CD4-positive, alpha-beta T cell treated with Interleukin-6 at 100 ng/mL for 8 hours (primary cell): ENCODE measurements at places on chromosomes 5 and 9.

DNA sequence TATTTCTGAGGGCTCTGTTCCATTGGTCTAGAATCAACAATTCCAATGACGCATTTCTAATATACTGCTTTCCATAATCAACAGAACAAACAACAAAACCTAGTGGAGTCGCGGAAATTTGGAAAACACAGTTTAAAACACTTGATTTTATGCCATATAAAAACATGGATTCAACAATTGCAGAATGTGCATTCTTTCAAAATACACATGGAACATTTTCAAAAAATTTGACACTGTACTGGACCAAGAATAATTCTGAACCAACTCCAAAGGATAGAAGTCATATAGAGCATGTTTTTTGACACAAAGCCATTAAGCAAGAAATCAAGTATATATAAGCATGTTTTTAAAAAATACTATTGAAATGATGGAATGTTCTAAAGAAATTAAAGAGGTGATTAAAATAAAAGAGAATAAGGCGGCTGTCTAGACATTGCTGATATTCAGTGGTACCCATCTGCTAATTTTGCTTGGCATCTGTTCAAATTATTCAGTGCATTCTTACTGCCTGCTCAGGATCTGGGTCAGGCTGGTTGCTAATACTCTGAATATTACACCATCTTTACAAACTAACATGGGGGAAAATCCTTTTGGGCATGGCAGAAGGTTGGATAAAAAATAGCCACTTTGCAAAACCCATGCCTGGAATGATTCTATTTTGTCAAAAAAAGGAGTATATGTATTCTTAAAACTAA, 221.3 kb downstream of the NPR3 start:
- no peak for DNase-seq

- no peak for DNase-seq
These were observed 9.3 kb upstream of the OR13F1 start for GRCh38 chr9:104494808-104495207.

DNA sequence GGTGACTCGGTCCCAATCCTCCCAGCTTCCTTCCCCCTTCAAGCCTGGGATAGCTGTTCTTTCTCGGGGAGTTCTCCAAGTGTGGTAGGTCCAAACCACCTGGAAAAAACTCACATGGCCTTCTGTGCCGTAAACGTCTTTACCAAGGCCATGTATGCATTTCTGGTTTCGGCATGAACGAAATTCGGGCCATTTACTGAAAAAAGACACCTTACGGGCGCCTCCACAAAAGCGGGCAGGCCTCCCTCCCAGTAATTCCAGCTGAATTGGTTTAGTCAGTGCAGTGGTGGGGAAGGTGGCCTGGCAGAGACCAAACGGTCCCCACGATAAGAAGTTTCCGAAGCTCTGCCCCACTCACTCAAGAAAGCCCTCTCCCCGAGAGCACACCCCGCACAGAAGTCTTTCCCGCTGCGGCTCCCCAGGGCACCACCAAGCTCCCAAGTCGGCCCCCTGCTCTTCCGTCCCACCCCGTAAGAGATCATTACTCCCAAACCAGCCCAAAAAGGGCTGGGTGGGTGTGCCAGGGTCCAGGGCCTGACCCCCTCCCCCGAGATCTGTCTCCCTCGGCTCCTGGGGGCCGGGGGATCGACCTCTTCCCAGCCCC, 86.3 kb upstream of the MELK start:
- no peak for DNase-seq

DNA sequence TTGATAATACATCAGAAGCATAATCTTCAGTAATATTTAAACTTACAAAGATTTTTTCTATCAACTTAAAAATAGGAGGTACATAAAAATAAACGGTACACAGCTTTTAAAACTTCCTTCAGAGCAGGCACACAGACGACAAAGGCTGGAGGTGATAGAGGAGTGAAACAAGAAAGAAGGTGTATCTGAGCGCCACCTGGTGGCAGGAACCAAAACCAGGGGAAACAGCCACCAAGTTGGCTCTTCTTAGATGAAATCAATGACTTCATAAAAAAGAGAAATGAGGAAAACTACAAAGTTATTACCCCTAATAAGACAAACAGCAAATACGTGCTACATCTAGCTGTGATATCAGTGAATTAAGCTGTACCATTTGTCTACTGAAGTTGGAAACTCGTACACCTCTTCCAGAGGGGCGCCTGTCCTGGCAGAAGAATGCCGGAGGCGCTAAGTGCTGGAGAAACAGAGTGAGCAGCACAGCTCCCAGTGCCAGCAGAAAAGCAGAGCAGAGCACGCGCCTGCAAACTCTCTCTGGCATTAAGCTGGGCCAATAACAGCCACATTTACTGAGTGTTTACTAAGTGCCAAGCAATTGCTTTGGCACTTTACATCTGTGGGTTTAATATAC, 85.9 kb downstream of the SETX start:
- peak; percentile 57 for DNase-seq

GRCh38 chr5:119255571-119256356, 100.1 kb upstream of the TNFAIP8 start:
- DNase-seq: no peak

DNA sequence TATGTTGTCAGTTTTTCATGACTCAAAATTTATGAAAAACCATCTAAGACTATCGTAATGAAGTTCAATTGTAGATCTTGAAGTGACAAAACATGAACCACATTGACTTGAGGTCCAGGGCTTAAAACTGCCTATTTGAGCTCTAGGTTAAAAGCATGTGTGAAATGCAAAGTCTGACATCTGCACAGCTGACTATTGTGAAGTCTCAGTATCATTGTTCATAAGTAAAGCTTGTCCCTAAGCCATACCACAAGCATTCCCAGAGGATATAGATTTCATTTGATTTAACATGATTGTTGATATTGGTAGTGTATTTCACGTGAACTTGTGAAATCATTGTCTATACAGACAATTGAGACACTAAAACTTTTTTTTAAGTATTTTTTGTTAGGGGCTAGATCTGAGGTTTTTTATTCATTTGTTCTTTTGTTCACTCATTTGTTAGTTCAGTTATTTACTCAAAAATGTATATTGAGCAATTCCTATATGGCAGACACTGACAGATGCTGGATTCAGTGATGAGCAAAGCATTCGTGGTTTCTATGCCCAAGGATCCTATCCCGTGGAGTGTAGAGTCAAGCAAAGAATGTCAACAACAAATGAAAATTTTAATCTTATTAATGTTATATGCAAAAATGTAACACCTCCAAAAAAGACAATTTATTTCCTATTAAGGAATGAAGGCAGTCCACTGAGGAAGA, 485.2 kb downstream of the RAB3C start:
- DNase-seq: no peak

DNA sequence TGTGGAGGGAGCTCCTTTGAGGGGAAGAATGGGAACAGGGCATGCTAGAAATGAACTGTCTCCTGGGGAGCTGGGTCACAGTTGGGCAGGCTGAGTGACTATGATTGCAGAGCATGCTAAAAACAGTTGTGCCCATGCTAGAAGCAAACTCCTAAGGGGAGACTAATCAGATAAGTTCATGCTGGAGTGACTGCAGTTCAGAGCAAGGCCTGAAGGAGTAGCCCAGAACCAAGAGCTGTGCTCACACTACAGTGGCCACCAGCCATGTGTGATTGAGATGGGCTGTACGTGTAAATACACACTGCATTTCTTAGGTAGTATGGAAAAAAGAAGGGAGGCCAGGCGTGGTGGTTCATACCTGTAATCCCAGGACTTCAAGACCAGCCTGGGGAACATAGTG, 10.3 kb upstream of the AK1 start:
- DNase-seq: no peak

DNA sequence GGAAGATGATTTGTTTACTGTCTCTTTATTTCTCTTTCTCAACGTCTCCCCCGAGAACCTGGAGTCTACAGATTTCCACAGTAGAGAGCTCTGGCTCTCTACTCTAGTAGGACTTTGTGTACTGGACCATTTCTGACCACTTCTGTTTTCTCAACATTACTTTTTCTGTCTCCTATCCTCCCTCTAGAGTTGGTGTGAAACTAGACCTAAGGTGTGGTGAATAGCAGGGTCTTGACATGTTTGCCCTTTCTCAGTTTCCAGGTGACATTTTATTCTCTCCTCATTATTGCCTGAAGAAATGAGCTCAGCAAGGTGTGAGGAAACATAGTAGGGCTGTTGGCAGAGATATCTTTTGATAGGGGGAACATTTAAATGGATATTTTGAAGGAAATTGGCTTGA, 62.1 kb upstream of the IL6ST start:
- no peak for DNase-seq

GRCh38 chr5:75055727-75056144, 3.4 kb upstream of the GCNT4 start:
- DNase-seq: no peak

GRCh38 chr5:33501899-33502298, 61.1 kb downstream of the TARS1 start:
- no peak for DNase-seq

DNA sequence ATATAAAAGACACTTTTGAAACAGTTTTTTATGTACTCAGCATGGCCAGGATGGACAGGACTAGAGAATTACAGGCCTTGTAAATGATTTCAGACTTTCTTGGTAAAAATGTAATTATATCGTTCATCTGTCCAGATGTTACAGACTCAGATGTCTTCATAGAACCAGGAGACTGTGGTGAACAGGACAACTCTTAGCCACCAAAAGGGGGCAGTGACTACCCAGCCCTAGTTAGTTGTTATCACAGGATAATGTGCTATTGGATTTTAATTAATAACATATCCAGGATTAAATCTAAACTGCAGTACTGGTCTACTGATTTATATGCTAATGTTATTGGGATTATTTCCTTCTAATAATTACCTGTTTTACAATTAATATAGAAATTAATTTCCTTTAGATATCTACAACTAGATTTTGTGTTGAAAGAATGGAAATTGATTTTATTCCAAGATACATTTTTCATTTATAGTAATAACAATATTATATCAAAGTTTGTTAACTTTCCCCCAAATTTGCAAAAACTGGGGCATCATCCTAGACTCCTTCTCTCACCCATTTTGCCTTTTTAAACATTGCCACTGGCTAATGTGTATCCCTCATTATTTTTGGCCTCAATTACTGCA, 99.4 kb downstream of the MTREX start:
- DNase-seq: no peak

- DNase-seq: no peak
These were observed 1915.7 kb upstream of the CDH9 start for GRCh38 chr5:28954074-28954473.

DNA sequence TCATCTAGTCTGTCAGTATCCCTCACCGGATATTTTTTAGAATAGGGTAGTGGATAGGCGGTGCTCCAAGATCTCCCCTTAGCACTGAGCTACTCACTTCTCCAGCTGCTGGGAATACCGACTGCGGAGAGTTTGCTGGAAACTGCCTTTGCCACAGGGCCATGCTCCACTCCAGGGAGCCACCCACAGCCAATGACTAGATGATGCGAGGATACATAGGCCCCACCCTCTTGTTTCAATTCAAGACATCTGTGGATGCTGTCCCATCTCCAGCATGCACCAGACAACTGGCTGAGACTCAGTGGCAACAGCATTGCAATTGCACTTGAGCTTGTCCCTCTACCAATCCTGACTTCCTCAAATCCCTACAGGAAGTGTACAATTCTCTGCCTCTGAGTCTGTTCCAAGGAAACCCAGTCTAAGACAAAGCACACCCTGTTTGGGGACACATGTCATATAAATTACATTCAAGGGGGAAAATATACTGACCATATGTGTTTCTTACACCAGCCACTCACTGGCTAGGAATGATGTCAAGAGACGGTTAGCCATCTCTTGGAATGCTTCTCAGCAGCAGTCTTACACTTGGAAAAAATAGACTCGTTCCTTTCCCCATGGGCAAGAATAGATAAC, 312.6 kb upstream of the KIF2A start:
- no peak for DNase-seq

DNA sequence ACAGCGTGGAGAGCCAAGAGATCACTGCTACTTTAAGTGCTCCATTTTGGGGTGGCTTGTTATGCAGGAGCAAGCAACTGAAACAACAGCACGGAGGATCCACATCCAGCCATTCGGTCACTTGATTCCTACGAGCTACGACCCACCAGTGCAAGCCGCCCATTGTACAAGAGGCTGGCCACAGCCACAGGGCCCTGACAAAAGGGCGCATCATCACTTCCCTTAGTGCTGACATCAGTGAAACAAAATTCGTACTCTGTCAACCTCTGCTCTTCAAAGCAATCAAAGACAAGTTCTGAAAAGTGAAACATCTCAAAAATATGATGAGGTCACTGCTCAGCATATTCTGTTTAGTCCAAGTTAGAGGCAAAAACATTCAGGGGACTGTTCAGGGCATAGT, 168.4 kb downstream of the GADD45G start:
- DNase-seq: no peak

- DNase-seq: no peak
These were observed 51.6 kb downstream of the NACC2 start for GRCh38 chr9:136043441-136043991.

DNA sequence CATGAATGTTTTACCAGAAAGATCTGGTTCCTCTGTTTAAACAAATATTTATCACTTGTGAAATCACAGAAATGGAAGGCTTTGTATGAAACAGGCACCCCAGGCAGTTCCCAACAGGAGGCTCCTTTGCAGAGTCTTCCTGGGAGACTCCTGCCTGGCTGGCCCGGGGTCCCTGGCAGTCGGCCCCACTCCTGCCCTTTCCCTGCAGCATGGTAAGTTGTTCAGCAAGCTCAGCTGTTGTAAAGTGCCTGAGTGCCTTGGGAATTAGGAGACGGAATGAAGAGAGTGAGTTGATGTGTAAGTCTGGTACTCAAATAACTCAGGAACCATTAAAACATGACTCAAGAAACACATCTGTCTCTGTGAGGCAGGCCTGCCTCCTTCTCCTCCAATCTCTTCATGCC, 17.5 kb upstream of the LHFPL2 start:
- no peak for DNase-seq

DNA sequence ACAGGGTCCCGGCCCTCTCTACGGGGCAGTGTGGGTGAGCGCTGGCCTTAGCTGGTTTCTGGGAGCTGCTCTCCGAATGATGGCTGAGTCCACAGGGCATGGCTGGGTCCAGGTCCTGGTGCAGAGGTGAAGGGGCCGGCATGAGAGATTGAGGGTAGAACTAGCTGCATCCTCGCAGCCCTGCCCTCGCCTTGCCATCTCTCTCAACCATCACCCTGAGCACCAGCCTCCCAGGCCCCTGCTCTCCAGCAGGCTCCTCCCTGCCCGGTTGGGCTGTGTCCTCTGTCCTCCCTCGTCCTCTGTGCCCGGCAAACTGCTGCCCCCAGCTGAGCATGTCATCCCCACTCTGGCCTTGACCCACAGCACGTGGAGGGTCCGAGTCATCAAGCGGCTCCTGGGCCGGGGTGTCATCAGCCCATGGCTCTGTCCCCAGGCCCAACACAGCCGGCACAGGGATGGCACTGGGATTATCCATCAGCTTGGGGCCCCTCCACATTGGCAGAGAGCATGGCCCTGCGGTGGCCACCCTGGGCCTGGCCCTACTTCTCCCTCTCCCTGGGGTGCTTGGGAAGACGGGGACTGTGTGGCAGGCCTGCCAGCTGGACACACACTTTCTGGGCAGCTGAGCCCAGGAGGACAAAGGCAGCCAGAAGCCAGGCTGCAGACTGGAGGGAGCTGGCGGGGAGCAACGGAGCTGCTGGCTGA, 8.4 kb downstream of the FLT4 start:
- no peak for DNase-seq
